ENCODE measurements at places on chromosomes 11 and 22.
A peak's percentile ranks its signal among the peaks of the same experiment; 100 is the strongest.

GRCh38 chr11:67415501-67416304 lies at the start of gene CARNS1:
CARNS1 (plus strand) TSS chr11:67415678; CDS start chr11:67416200, 522 bp downstream.
- no peak for DNase-seq

DNA sequence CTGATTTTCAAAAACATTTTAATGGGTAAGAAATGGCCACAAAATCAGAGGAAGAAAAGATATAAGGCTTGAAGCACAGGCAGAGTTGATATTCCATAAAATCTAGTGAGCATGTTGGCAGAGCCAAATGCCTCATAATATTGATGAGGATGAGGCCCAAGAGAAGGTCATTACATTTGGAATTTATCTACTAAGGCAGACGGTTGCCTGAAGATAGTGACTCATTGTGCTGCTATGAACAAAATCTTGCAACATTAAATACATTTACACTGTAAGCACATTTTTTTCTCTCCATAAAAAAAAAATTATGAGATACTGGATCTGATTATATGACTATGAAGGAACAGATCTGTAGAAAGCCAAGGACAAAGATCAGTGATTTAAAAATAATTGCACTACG lies 881.4 kb upstream of the CHORDC1 start:
- DNase-seq, result peak; percentile 71

DNA sequence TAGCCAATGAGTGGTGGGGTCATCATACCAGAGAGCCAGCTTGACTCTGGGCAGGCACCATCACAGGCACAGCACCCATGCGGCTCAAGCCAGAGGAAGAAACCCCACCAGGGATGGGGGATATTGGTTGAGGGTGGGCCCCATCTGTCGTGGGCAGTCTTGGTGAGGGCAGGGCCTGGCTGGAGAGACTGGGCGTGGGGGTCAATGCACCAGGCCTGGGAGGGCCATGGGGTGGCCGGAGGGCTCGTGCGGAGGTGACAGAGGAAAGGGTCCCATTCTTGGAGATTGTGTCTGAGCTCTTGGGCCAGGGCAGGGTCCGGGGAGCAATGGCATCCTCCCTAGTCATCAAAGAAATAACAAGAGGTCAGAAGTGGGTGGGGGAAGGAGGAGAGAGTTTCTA lies 1.6 kb upstream of the VSIG2 start:
- no peak for DNase-seq

DNA sequence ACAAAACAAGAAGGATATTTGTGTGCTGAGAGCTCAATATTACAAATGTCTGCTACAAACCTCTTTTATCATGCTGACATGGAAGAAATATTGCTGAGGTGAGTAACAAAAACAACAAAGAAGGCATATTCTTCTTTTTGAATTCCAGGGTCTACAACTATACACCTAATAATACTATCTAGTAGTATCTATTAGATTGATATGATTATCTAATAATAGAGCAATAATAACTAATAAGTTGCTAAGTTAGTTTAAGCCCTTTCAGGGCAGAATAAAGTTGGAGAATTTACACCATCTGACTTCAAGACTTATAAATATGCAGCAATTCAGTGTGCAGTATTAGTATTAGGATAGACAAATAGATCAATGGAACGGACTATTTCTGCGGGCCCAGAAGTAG lies 11.4 kb upstream of the PGM2L1 start:
- no peak for DNase-seq

- DNase-seq, result no peak
Observed at GRCh38 chr22:46251816-46252380, 1.8 kb upstream of the CDPF1 start.

DNA sequence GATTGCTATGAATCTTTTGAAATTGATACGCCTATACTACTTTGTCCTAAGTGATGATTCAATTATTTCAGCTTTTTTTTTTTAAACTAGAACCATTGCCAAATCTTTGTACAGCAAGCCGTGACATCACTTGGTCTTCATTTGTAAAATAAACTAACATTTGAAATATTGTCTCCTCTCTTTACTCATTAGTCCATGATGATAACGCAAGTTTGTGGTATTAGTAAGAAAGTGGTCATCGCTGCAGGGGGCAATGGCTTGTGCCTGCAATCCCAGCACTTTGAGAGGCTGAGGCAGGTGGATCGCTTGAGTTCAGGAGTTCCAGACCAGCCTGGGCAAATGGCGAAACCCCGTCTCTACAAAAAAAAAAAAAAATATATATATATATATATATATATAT lies 12.9 kb upstream of the ARHGAP42 start:
- no peak for DNase-seq

- no peak for DNase-seq
Observed at GRCh38 chr11:2800655-2801531, 84.7 kb downstream of the CDKN1C start.

DNA sequence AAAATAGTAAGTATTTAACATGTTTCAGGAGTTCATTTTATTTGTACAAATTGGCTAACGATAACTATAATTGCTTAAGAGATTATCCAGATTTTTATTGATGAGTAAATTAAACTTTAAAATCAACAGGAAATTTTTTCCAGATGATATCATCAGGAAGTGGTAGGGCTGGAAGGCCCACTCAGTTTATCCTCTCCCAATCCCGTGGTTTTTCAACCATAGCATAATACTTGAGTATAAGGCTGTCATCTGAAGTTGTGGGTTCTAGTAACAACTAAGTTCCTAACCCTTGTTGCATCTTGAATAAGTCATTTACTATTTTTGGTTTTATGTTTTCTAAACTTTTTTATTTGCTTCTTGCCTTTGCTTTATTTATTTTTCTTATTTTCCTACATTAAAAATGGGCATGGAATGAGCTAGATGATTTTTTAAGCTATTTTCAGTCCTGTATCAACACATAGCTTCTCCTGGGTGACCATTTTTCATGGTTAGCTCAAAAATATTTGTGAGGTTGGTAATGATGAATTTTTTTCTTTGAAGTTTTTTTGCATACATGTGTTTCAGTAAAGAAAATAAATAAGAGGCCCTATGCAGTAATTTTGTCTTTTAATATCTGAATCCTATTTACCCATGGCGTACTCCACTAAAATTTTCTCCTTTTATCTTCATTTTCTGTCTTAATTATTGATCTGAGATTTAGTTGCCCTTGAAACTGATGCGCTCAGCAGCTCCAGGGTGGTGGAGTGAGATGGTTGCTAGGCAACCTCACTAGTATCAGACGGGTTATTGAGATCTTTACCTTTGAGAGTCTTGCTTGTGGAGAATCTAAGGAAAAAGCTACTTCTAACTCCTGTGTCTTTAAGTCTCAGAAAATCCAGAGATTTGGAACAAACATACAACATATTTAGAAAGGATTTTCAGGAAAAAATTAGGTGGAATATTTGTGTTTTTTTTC lies 452.0 kb upstream of the CCDC179 start:
- DNase-seq, result no peak

DNA sequence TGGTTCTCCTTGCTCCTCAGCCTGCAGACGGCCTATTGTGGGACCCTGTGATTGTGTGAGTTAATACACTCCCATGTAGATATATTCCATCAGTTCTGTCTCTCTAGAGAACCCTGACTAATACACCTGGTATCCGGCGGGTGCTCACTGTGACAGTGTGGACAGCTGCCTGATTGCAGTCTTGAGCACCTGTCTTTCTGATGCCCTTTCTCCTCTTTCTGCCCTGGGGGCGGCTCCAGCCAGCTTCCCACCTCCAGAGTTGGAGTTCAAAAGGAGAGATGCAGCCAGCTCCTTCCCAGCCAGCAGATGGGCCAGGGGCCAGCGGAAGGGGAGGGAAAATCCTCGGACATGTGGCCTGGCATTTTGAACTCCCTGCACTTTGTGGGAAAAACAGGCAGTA lies 15.0 kb downstream of the SMIM38 start:
- DNase-seq, result no peak

DNA sequence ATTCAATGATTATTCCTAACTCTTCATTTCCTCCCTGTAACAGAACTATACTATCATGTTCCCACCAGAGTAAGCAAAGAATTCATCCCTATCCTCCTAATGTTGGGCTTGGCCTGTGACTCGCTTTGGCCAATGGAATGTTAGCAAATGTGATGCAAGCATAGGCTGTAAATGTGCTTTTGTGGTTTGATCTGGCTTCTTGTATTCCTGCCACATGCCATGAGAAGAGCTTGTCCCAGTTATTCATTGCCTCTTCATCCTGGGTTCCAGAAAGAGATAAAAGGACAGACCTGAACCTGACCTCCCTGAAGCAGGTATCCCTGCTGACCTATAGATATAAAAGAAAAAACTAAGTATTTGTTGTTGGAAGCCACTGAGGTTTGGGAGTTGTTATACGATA lies 51.0 kb downstream of the SYTL2 start:
- no peak for DNase-seq

DNA sequence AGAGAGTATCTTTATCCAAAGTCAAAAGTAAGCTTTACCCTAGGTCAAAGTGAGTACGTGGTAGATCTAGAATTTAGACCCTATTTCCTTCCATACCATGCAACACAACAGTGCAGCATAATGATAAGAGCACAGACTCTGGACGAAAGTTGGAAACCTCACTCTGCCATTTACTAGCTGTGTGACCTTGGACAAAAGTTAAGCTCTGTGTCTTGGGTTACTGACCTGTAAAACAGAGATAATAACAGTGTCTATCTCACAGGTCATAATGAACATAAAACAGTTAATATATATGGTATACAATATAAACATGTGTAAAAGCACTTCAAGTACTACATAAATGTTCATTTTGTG lies 13.6 kb upstream of the CHRNA10 start:
- DNase-seq, result no peak

- DNase-seq, result no peak
Observed at GRCh38 chr11:58152781-58153180, 27.5 kb upstream of the OR9I1 start.

DNA sequence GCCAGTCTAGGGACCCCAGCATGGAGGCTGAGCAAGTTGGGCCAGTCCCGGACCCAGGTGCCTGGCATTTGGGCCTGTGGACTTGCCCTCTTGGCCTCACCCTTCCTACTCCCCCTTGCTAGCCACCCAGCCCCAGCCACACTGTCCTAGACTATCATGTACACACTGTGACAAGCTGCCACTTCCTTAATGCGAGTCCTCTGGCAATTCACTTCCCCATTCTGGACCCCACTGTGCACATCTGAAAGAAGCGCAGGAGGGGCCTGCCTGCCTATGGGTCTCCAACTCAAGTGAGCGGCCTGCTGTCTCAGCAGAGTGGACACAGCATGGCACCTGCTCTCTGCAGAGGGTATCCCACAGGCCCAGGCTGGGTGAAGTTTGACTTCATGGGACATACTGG lies 68.5 kb upstream of the LMO1 start:
- DNase-seq, result no peak

GRCh38 chr22:37030560-37031281 lies 11.2 kb downstream of the MPST start:
- no peak for DNase-seq

- no peak for DNase-seq
Observed at GRCh38 chr11:110098645-110099044, 5.5 kb downstream of the ZC3H12C start.

GRCh38 chr11:7004482-7004881 lies 15.7 kb downstream of the ZNF214 start:
- DNase-seq, result peak; percentile 48

GRCh38 chr11:65577756-65578109 lies 1.9 kb downstream of the EHBP1L1 start:
- DNase-seq, result no peak

GRCh38 chr22:46538814-46539160 lies 1.4 kb upstream of the CELSR1 start:
- DNase-seq, result no peak

DNA sequence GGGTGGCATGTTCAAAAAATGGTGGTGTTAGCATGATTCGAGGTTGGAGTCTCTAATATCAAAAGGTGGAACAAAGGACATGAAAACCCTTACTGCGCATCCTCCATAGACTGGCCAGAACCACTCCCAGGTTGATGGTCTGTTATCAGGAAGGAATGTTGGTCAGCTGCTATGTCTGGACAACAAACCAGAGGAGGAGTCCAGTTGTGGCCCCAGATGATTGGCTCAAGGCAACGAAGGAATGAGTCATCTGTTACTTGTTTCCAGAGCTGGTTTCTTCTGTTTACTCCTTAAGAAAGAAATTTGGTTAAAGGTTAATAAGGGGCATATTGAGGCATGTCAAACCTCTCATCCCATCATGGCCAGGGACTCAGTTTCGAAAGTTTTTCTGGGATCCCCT lies 56.8 kb upstream of the GRIA4 start:
- no peak for DNase-seq

Measured in muscle of back (tissue), 13 donors.